NCI-H1694 (cell line): ENCODE measurements at places on chromosomes 2 and 18.

GRCh38 chr2:169853041-169853668, 25.9 kb downstream of the UBR3 start:
- DNase-seq: no peak

DNA sequence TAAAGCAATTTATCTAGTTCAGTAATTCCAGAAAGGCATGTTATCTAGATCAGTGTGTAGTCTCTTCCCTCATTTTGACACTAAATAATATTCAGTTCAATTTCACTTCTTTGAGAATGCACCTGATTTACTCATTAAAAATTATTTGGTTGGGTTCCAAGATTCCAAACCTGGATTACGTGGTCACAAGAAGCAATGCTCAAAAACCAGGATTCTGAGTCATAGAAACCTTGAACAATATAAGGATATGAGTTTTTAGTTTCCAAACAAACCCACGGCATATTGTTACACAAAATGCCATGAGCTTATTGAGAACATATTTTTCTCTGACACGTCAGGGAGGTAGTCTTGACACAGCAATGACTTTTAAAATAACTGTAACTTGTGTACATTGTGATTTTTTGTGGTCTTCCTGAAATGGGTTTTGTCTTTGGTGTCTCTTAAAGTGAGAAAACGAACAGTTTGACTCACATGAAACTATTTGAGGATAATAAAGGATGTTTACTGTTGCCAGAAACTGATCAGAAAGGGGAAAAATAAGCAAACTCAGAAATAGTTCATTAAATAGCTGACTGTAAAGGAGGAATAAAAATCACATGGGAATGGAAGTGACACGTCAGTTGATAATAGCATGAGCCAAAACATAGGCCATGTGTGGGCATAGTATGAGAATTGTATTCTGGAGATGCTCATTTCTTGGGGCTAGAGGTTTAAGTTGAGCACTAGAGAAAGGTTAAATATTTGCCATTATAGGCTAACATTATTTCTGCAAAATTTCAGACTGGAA, 617.7 kb upstream of the CDH2 start:
- DNase-seq: no peak

DNA sequence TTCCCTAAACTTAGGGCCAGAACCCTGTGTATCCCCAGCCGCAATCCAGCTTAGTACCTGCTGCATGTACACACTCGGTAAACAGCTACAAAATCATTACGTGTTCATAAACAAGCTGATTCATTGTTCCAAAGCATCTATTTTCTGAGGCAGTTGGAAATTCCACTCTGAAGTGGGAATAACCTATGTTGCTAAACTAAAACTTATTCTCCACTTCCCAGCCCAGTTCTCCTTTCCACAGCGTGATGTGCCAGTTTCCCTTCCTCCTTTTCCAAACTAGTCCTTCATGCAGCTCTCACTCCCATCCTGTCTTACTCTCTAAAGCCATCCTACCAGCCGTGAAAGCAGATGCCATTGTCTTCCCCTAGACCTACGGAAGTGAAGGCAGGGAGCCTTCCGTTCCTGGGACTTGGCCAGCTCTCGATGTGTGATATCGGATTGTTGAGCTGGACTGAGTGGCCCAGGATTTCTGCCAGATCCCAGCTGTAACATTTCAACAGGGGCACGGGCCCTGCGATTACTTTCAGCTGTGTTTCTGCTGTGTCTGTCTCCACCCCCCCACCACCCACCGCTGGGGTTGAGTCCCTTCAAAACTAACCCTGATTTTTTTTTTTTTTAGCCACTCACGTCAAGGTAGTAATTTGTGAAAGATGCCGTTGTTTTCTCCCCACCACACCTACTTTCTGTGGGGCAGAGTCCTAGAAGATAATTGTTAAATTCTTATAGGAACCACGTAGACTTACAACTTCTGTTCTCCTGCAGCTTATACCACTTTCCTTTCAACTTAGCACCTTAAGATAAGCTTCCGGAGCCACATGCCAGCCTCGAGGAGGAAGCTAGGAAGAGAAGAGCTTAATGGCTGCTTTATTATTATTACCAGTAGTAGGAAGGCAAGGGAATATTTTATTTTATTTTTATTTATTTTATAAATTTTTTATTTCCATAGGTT, 100.9 kb downstream of the CRIM1 start:
- no peak for DNase-seq

DNA sequence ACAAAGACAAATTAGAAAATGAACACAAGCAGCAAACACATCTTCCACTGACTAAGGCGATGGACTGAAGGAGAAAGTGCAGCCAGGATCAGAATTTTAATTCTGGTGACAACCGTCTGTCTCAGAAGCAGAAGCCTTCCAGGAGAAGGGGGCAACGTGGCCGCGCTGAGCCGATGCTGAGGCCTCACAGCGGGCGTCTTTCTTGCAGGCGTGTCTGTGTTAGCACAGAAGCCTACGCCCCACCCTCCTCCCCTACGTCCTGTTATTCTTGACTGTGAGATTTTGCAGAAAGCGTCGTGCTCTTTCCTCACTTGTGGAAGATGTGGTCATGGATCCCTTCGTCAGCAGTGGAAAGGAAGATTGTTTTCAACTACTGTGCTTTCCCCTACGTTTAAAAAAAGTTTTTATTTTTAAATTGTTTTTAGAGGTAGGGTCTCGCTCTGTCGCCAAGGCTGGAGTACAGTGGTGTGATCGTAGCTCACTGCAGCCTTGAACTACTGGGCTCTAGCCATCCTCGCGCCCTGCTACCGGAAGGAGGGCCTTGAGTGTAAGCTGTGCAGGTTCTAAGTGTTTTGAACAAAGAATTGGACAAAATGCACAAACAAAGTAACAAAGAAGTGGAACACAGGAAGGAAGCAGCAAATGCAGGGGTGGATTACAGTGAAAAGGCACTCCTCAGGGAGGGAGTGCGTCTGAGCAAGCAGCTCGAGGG, 422.0 kb downstream of the GALR1 start:
- no peak for DNase-seq

GRCh38 chr2:178404368-178404767, 46.6 kb downstream of the PRKRA start:
- DNase-seq: no peak

DNA sequence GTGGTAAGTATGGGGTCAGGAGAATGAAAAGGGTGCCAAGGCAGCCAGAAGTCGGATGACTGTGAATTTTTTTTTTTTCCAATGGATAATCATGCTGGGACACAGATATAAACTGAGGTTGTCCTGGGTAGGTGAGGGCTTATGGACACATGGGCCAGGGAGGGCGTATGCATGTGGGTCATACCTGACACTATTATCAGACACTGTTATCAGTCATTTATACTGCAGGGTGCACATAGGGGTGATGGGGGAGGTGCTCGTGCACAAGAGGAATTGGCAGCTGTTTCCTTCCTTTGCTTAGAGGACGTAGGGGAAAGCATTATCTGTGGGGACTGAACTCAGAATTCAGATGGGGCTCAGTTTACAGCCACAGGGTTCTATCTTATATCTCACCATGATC, 10.1 kb downstream of the CTIF start:
- no peak for DNase-seq

DNA sequence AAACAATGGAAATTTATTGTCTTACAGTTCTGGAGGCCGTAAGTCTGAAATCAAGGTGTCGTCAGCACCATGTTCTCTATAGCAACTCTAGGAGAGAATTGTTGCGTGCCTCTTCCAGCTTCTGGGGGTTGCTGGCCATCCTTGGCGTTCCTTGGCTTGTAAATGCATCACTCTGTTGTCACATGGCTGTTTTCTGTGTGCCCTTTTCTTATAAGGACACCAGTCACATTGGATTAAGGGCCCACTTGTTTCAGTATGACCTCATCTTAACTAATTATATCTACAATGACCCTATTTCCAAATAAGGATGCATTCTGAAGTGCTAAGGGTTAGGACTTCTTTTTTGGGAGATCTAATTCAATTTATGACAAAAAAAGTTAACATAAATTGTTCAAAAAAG, 1.4 kb upstream of the PLEK start:
- no peak for DNase-seq

DNA sequence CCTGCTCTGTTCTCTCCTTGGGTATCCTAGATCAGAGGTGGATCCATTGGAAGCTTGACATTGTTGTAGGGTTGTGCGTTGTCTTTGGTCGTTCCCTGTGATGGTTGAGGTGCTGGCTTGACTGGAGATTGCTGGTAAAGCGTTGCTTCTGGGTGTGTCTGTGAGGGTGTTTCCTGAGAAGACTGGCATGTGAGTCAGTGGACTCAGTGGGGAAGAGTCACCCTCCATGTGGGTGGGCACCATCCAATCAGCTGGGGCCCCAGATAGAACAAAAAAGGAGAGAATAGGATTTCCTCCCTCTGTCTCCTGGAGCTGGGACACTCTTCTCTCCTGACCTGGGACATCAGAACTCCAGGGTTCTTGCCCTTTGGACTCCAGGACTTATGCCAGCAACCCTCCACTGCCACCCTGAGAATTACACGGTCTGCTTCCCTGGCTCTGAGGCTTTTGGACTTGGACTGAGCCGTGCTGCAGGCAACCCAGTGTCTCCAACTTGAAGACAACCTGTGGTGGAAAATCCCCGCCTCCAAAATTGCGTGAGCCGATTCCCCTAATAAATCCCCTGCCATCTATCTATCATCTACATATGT, 14.8 kb upstream of the REEP1 start:
- DNase-seq: no peak

GRCh38 chr18:59420244-59420643, 61.2 kb upstream of the LMAN1 start:
- DNase-seq: no peak

DNA sequence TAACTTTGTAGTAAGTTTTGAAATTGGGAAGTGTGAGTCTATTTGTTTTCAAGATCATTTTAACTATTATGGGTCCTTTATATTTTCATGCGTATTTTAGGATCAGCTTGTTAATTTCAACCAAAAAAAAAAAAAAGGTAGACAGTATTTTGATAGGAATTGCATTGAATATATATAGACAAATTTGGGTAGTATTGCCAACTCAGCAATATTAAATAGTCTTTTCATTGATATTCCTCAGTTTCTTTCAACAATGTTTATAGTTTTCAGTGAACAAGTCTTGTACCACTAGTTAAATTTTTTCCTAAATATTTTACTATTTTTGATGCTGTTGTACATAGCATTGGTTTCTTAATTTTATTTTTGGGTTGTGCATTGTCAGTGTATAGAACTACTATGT, 149.9 kb downstream of the TAF4B start:
- DNase-seq: no peak

DNA sequence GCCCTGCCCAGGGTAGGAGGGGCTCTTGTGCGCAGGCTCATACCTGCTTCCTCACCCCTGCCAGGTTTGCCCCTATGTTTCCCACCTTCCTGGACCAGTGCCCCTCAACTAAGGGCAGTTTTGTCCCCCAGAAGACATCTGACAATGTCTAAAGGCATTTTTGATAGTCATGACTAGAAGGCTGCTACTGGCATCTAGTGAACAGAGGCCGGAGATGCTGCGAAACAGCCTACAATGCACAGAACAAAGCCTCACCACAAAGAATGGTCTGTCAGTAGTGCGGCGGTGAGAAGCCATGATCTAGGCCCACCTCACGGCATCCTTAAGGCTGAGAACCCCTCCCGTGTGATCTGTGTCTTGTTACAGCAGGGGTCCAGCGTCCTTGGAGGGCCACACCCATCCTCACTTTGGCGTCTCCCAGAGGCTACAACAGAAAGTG, 96.0 kb downstream of the TMEM17 start:
- DNase-seq: no peak

DNA sequence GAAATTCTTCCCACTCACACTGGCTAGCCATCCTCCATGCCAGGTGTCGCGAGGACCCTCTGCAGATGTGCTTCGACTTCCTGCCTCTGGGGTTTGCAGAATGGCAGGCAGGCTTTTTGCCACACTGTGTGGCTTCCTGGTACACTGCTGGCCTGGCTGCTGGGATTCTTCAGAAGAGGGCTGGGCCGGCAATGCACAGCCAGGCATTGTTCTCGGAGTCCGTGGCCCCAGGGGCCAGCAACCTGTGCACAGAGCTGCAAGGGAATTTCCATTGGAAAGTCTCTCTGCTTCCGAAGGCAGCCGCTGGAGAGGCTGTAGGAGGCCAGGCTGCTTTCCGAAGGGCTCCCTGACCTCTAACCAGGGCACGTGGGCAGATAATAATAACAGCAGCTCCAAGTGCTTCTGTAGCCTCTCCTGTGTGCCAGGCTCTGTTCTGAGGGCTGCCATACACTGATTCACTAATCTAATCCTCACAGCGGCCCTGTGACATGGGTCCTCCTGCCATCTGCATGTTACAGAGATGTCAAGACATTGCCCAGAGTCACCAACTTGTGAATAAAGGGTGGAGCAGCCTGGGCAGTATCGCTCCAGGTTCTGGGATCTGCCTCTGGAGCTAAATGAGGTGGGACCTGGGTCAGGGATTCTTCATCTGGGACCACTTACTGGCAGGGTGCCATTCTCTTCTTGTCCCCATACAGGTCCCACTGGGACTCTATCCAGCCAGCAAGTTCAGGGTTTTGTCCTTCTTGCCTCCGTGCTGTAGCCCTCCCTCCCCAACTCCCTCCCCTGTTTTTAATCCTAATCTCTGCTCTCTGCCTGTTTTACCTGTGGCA, 5.0 kb downstream of the LDLRAD4 start:
- DNase-seq: no peak

- DNase-seq: no peak
Measured at GRCh38 chr18:46160050-46160798, 56.0 kb downstream of the HAUS1 start.

- no peak for DNase-seq
Measured at GRCh38 chr2:220057391-220057790, 430.0 kb downstream of the SLC4A3 start.

- no peak for DNase-seq
Measured at GRCh38 chr2:23452853-23453420, 68.0 kb downstream of the KLHL29 start.

DNA sequence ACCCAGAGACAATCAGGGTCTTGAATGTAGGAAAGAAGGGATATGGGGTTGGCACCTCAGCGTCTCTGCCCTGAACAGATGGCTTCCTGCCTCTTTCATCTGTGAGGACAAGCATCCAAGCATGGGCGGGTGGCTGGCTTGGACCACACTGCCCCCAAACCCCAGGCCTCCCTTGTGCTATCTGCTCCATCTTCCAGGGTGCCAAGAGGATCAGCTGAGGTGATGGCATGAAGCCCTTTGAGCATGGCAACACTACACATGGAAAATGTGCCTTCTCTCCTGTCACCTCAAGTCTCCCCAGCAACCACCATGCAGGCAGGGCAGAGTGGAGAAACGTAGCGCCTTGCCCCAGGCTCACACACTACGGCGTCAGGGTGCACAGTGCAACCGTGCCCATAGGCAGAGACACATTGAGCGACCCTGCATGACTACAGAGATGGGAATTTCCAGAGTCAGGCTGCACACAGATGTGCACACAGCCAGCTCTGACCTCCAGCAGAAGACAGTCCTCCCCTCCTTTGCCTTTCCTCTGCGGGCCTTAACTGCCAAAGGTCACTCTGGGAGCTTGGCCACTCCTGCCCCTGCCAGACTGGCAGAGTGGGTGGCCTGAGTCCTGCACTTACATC, 1.5 kb downstream of the KCNIP3 start:
- no peak for DNase-seq

- no peak for DNase-seq
Measured at GRCh38 chr2:43115881-43116280, 110.5 kb downstream of the ZFP36L2 start.
